ENCODE measurements at places on chromosomes 2 and 18.

GRCh38 chr18:33914399-33914798, 310.3 kb downstream of the NOL4 start:
- no peak for DNase-seq

GRCh38 chr18:69127873-69128500, 272.7 kb upstream of the DOK6 start:
- DNase-seq = no peak

GRCh38 chr18:49273241-49273880, 187.1 kb downstream of the DYM start:
- no peak for DNase-seq

GRCh38 chr2:25105336-25106085, 62.9 kb downstream of the POMC start:
- peak; percentile 31 for DNase-seq
